ENCODE measurements at places on chromosomes 3 and 15.
A peak's percentile ranks its signal among the peaks of the same experiment; 100 is the strongest.

DNA sequence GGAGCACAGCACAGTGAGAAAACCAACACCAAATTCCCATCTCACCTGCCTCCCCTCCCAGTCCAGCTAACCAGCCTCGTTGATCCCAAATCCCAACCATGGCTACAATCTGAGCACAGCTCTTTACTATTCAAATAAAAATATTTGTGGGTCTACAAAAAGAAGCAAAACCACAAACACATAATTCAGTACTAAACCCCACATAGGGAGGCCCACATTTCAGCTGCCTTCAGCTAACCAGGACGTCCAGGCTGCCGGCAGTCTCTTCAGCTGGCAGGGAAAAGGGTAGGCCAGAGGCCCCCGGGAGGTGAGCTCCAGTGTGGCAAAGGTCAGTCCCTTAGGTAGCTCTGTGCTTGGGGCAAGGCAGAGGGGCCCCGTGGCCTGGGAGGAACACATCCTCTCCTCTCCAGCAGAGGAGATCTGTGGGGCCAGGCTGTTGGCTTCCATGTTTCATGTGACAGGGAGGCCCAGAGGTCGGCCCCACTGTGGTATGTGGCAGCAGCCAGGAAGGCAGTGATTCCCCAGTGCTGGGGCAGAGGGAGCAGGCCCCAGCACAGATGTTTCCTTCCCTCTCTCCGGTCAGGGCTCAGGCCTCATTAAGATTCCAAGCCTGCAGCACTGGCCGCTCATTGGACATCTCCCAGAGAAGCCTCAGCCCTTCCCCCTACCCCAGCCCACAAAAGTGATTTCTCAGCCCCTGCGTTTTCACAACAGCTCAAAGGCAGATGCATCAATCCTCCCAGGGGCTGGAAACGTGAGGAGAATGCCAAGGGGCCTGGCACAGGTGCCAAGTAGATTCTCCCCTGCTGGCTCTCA is 381.4 kb downstream of the NTRK3 start:
- DNase-seq, result no peak

DNA sequence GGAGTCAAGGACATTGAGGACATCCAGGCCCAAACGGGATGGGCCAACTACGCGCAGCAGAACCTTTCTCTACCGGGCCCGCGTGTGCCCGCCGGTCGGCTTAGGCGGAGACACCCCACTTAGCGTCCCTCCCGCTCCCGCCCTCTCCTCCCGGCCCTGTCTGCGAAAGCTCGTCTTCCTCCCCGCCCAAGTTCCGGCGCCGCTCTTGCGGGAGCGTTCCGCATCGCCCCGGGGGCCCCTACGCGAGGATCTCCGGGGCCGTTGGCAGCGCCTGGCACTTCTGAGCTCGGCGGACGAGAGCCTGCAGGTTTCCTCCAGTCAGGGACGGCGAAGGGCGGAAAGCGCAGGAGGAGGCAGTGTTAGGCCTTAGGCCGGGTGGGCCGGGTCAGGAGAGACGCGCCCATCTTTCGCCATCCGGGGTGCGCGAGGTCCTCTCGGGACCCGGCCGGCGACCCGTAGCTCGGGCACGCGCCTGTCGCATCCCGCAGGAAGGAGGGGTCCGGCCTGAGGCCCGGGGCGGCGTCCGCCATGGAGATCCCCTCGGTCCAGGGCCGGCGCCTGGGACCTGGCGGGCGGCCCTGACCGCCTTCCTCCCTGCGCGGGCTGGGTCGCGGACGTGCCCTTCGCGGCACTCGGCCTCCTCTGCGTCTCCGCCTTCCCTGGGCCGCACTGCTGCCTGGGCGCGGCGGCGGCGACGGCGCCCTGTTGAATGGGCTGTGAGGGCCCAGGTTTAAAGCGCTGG is at the start of gene FEM1B:
Gene FEM1B (plus strand): TSS at position 143 of the 742 bp plus-strand sequence. CDS start 673 bp downstream, outside the sequence.
- DNase-seq, result peak; percentile 78

- no peak for DNase-seq
Measured at GRCh38 chr3:55564726-55565125, 77.6 kb upstream of the WNT5A start.

DNA sequence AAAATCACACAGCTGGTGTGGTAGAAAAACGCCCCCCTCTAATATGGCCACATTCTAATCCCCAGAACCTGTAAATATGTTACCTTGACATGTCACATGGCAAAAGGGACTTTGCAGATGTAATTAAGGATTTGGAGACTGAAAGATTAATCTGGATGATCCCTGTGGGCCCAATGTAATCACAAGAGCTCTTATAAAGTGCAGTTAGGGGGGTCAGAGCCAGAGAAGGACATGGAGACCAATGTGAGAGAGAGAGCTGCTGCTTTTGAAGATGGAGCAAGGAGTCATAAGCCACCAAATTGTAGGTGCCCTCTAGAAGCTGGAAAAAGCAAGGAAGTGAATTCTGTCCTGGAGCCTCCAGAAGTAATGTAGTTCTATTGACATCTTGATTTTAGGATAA is 152.6 kb downstream of the PEX5L start:
- DNase-seq, result no peak

- DNase-seq, result no peak
Measured at GRCh38 chr3:66298591-66298990, 77.8 kb downstream of the SLC25A26 start.

- DNase-seq, result peak; percentile 33
Measured at GRCh38 chr3:185825006-185825638, at the start of gene IGF2BP2. Gene IGF2BP2 (minus strand): TSS chr3:185825042. CDS start chr3:185824960, 82 bp downstream.

GRCh38 chr15:92611995-92612745 is 43.4 kb downstream of the FAM174B start:
- no peak for DNase-seq

- no peak for DNase-seq
Measured at GRCh38 chr3:106071306-106071705, 202.5 kb upstream of the CBLB start.

DNA sequence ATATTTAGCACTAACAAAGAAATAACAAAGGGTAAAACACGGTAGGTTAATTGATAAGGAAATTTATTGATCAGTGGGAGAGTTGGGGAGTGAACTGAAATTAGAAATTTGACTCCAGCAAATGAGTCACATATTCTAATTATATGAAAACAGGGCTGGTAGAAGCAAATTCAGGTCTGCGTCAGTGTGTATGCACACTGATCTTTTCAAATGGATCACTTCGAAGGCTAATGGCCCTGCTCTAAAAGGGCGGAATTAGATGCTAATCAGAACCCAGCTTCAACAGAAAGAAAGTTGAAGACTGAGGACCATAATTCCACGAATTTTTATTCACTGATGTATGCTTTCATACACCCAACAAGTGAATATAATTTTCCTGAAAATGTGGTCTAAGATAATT is 762.4 kb upstream of the DPPA4 start:
- DNase-seq, result no peak

- no peak for DNase-seq
Measured at GRCh38 chr3:168251371-168251770, 155.6 kb upstream of the GOLIM4 start.

DNA sequence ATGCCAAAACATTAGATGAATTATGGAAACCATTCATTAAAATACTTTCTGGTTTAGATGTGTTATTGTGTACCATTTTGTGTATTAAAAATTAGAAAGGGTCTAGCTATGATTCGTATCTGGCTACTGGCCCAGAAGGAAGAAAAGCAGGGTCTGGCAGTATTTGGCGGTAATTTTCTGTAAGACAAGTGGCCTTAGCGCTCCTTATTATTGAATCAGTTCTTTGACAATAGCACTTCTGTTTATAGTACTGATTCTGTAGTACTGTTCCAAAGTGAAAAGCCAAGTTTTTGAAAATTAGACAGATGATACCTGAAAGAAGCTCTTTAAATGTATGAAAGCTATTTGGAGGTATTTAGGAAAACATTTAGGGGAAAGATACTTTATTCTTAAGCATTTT is 10.2 kb downstream of the GLCE start:
- DNase-seq, result no peak

DNA sequence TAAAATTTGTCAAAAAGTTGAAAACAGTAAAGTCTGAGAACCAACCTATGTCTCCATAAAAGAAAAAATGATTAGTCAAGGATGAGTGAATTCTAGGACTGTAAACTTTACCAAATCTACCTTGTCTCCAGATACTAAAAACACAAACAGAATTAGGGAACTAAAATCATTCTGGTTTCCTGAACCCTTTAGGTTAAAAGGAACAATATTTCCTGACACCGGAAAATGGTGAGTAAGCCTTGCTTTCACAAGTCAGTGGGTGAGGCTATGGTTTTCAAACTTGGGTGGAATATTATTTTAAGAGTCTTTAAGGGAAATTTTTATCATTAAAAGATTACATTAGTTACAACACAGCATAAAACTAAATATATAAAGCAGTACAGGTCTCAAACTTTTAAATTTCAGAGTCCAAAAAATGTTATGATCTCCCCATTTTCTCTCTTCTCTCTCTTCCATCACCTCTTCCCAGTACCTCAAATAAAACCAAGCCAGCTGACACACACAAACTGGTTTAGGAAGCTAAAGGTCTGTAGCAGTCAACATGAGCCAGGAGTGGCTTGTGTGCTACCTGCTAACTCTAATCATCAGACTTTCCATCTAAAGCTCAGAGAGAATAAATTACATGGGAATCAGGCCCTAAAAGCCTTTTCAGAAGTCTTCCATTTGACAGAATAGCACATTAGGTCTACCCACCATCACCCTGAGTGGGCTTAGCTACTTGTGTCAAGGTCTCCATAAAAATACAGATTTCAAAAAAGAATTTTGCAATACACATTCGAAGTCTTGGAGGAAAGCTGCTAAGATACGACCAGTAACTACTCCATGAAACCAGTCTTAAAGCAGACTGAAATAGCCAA is 2.2 kb downstream of the SLC12A6 start:
- no peak for DNase-seq

DNA sequence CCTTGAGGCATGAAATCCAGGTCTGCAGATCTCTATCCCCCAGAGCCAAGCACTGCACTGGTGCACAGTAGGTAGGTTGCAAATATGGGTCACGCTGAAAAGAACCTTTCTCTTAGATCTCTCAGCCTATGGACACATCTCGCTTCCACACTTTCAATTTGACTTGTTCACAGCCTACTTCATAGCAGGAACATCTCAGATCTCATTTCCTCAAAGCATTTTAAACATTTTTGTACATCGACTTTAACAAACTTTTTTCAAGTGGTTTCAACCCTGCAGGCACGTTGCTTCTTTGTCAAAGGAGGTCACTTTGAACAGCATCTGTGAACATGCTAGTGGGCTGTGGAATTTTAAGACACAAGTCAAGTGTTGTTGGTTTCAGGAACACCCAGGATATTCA is 76.0 kb downstream of the SLC12A8 start:
- DNase-seq, result no peak

Data from stimulated activated CD4-positive, alpha-beta T cell treated with anti-CD3 and anti-CD28 coated beads, Interleukin-12 subunit alpha, Interleukin-12 subunit beta, amount 100 ng/mL, for 24 hours (primary cell).